LoVo (cell line): ENCODE measurements at places on chromosomes 2 and 18.

DNA sequence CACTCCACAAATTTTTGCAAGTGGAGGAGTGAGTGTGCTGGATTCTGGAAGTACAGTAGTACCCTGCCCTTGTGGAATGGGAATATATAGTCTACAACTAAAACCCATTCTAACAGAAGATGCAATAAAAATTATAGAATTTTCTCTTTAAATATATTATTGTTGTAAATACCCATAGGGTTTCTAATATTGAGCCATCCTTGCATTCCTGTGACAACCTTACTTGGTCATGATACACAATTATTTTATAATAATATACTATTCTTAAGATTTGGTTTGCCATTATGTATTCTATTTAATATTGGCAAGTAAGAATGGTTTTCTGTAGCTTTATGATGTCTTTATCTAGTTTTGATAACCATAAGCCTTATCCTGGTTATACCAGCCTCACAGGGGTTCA lies 52.2 kb downstream of the EML6 start:
- DNase-seq = no peak

GRCh38 chr2:216389570-216389969 lies 17.3 kb upstream of the MARCHF4 start:
- DNase-seq = no peak

DNA sequence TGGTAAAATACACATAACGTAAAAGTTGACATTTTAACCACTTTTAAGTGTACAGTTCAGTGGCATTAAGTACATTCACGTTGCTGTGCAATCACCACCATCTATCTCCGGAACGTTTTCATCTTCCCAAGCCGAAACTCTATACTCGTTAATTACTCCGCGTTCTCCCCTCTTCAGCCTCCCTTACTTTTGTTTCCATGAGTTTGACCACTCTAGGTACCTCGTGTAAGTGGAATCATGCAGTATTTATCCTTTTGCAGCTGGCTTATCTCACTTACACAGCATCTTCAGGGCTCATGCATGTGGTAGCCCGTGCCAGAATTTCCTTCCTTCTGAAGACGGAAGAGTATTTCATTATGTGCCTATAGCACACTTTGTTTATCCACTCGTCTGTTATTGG lies 225.2 kb downstream of the SLC4A3 start:
- no peak for DNase-seq

GRCh38 chr18:5410582-5410981 lies 115.1 kb upstream of the ZBTB14 start:
- no peak for DNase-seq

DNA sequence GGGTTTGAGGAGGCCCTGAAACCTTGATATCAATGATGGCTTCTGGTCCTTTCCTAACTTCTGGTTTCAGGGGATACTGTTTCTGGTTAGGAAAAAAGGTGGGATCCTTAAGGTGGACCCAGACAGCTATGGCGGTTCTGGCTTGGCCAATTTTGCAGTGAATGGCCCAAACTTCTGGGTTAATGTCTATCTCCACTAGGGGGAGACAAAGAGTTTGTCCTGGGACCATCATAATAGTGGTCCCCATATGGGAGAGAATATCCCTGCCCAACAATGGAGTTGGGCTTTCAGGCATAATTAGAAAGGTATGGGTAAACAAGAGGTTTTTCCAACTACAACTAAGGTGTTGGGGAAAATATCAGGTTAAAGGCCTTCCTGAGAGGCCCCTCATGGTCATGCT lies 273.5 kb downstream of the CALCRL start:
- DNase-seq = no peak

GRCh38 chr2:101205521-101206479 lies 46.9 kb upstream of the CNOT11 start:
- peak; percentile 84 for DNase-seq

DNA sequence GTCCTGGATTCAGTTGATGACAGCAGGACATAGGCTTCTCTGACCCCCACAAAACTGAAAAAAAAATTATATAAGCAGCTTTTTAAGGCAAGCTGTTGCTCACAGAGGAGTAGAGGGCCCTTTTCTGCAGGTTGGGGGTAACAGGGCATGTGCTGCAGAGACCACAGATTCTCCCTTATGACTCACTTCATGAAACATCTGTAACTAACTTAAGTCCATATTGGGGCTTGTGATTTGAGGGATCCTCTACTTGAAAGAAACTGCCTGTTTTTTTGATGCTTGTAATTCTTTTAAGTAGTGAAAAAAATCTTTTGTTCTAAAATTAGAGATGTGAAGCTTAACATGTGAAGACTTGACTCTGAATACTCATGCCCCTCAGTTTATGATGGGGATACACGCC lies 33.4 kb downstream of the XRCC5 start:
- no peak for DNase-seq

- DNase-seq = peak; percentile 18
Measured at GRCh38 chr18:72261590-72261989, 282.6 kb downstream of the CBLN2 start.

DNA sequence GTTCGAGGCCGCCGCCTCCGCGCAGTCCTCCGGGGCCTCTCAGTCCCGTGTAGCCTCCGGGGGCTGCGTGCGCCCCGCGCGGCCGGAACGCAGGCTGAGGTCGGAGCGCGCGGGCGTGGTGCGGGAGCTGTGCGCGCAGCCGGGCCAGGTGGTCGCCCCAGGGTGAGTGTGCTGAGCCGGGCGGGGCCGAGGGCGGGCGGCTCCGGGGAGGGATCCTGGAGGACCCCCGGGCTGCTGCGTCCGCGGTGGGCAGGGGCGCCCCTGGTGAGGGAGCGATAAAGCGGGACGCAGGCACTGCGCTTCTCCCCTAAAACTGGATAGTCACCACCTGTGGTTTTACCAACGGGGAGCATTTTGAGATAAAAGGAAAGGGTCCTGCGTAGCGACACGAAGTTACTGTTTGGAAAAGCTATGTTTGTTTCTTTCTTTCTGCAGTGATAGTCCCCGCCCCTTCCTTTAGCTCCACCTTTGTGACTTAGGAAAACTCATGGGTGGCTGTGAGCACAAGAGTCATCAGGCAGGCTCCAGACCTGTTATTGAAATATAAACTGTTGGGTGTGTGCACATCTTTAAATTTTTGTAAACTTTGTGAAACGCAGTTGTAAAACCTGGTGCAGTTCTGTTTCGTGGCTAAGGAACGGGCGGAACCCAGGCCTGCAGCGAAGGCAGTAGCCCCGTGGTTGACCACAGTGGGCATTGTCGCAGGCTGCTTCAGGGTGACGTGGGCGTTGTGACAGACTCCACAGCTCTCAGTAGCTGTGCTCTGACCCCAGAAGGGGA lies 687 bp downstream of the CTDP1 start:
- peak; percentile 46 for DNase-seq

DNA sequence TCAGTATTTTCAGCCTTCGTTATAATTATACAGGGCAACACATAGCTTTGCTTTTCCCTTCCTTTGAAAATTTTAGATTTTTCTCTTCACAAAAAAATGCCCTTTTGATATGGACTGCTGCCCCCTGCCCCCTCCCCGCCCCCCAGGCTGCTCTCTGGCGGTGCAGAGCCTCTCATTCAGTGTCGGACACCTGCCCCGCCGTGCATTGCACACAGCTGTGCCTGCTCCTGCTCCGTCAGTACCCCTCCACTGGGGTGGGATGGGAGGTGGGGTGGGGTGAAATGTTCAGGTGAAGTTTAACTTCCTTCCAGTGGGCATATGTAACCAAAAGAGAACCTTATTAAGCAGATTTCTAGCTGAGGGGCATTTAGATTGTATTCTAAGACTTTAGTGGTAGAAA lies 148.0 kb downstream of the CCDC85A start:
- DNase-seq = no peak

- no peak for DNase-seq
Measured at GRCh38 chr18:6437937-6438818, 23.5 kb upstream of the L3MBTL4 start.

DNA sequence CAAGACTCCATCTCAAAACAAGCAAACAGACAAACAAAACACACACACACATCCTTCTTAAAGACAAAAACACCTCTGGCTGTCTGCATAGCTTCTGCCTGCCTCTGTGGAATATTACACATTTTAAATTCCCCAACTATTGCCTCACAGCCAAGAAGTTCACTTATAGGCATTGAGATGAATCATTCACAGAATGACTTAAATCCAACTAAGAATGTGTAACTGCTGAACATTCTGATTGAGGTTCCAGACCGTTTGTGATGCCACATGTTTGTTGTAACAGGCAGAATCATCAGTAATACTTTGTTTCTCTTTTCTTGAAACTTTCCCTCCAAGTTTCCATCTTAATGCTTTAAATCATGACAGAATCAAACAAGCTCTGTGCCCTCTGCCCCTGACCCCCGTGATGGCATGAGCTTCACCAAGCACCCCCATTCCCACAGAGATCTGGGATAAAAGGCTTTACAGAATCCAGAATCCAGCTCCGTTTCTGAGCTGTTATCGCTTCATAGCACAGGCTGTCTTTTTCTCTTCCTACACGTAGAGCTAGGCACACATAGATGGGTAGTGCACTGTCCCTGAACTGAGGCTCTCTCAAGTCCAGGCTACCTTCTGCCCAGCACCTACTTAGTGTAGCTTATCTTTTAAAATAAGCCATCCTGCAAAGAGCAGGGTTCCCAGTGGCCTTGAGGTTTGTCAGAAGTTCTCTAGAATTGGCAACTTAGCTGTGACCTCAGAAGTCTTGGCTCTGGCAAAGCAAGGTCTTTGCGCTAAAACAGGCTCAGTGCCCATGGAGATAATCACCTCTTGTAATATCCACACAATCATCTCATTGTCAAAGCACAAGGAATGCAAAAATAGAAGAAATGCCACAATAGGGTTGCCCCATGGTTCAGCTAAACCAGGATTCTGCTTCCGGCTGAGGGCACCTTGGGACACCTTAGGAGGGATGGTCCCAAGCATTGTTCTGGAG lies 32.9 kb downstream of the EPAS1 start:
- DNase-seq = no peak

- DNase-seq = peak; percentile 38
Measured at GRCh38 chr2:200406379-200406778, 99.9 kb downstream of the SPATS2L start.

GRCh38 chr2:174635776-174636404 lies 38.3 kb upstream of the WIPF1 start:
- no peak for DNase-seq

DNA sequence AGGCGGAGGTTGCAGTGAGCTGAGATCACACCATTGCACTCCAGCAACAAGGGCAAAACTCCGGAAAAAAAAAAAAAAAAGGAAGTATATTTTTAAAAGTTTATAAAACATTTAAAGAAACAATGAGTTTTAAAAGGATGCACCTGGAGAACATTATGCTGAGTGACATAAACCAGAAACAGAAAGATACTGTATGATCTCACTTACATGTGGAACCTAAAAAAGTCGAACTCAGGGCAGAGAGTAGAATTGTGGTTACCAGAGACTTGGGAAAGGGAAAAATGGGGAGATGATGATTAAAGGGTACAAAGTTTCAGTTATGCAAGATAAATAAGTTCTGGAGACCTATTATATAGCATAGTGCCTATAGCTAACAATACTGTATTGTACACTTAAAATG lies 52.8 kb upstream of the RTN4 start:
- DNase-seq = no peak

DNA sequence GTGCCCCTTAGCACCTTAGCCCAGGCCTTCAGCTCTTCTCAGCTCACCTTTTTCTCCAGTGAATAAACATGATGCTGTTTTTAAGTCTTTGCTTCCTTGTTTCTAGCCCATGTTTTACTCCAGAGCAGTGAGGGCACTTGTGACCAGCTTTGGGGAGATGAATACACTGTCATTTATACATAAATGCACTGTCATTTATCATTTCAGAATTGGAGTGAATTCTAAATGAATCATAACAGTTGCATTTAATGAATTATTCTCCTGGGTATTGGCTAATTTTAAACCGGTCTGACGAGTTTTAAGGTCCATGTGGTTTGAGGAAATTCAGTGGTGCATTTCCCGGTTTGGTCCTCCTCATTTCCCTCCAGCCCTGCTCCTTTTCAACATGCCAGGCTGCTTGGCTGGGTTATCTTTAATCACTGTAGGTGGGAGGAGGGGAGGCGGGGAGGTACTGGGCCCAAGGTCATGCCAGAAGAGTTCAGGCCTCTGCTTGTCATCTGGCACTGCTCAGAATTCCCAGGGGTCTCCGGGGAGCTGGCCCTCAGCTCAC lies 23.9 kb downstream of the PRKCE start:
- peak; percentile 77 for DNase-seq

DNA sequence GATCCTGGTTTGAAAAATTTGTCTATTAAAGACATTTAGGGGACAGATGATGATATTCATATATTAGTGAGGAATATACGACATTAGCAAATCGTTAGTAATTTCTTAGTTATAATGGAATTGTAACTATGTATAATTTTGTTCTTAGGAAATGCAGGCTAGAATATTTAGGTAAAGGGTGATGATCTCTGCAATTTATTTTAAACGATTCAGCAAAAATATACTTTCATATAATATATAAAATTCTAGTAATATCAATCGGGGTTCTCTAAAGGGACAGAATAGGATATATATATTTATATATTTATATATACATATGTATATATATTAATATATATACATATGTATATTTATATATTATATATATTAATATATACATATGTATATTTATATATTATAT lies 142.5 kb upstream of the DNAJC10 start:
- no peak for DNase-seq

DNA sequence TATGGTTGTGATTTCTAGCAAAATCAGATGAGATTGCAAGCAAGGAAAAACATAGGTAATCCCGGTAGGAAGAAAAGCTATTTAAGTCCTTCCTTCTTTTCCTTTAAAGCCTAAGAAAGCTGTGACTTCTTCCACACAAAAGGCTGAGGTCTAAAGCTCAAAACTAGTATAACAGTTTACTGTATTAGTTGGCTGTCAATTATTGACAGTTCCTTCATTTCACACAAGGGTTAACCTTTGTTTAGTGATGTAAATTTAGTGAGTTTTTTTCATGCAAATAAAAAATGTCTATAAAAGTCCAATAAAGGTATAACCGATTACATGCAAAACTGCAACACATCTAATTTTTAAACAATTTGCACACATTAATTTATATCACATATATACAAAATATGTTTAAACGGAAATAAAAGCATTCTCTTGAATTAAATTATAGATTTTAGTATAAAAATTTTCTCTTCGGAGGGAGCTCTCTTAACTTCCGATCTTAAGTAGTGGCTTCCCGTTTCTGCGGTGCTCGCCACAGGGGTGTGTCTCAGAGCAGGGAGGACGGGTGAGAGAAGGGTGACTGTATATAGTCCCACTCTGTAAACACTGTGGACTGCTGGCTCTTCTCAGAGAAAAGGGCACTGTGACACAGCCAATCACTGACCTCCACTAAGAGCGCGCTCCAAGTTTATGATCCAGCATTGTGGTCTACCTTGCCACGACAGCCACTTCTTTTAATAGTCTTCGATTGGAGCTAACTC lies 33.4 kb downstream of the TTR start:
- peak; percentile 49 for DNase-seq

DNA sequence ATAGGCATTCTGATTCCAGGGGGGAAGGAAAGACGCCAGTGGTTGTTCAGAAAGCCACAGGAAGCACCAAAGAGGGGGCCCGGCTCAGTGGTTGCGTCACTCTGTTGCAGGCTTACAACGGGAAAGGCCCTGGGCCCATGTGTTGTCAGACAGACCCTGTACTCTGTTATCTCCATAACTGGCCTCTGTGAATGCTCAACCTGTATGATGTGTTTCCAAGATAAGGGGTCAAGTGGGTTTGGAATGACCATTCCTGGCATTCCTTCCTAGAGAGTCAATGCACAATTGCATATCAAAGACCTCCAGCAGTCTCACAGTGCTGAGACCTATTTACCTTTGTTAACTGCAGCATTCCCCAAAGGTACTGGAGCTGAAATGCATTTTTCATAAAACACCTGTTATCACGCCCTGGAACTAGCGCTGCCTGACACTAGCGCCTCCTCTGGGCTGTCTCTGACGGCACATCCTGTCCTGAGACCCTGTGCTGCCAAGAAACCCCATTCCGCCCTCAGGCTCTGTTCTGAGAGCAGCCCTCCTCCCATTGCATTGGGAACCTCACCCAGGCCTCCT lies 13.2 kb upstream of the LRRFIP1 start:
- DNase-seq = peak; percentile 10
